CD4-positive, alpha-beta T cell treated with Interleukin-17A for 4 hours (primary cell): ENCODE measurements at places on chromosomes 3 and 15.

- no peak for DNase-seq
These were observed 129.3 kb downstream of the SSR3 start for GRCh38 chr3:156425651-156426050.

DNA sequence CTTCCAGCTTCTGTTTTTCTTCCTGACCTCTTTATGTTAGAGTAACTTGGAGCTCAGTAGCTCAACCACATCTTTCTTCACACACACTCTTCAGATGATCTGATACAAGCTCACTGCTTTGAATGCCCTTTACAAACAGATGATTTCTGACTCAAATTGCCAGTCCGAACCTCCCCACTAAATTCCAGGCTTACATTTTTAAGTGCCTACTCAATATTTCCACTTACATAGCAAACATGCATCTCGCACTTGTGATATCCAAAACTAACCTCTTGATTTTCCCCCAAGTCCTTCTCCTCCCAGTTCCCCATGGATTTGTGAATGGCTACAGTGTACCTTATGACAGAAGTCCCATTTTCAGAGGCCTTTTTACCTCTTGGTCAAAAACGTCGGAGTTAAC, 139.1 kb downstream of the GBE1 start:
- DNase-seq, result no peak

DNA sequence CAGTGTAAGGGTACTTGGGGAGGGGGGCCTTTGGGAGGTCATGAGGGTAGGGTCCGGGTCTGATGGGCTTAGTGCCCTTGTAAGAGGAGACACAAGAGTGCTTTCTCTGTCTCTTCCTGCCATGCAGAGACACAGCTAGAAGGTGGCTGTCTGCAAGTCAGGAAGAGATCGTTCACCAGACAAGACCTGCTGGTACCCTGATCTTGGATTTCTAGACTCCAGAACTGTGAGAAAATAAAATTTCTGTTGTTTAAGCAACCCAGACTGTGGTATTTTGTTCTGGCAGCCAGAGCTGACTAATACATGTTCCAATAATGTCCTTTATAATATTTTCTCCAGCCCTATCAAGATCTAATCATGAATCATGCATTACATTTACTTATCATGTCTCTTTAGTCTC, 130.0 kb upstream of the VEPH1 start:
- DNase-seq, result no peak

DNA sequence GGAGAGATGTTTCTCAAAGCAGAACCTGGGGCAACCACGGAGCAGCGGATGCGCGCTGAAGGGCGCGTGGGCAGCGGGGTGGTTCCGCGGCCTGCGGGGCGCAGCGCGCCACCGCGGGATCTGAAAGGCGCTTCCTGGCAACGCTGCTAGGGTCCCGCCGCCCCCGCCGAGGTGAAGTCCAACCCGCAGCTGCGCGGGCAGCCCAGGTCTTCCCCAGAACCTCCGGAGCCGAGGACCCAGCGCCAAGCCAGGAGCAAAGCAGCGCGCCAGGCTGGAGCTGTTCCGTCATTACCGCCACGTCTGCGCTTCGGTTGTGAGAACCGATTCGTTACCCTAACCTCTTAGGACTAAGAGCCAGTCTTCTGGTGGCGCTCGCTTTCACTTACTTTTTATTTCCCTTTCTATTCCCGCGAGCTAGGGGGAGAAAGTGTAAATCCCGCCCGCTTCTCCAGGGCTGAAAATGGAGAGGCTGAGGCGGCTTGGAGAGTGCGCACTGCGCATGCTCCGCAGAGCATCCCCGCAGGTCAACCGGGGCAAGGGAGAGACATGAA, 3.2 kb upstream of the GABRG3 start:
- no peak for DNase-seq

DNA sequence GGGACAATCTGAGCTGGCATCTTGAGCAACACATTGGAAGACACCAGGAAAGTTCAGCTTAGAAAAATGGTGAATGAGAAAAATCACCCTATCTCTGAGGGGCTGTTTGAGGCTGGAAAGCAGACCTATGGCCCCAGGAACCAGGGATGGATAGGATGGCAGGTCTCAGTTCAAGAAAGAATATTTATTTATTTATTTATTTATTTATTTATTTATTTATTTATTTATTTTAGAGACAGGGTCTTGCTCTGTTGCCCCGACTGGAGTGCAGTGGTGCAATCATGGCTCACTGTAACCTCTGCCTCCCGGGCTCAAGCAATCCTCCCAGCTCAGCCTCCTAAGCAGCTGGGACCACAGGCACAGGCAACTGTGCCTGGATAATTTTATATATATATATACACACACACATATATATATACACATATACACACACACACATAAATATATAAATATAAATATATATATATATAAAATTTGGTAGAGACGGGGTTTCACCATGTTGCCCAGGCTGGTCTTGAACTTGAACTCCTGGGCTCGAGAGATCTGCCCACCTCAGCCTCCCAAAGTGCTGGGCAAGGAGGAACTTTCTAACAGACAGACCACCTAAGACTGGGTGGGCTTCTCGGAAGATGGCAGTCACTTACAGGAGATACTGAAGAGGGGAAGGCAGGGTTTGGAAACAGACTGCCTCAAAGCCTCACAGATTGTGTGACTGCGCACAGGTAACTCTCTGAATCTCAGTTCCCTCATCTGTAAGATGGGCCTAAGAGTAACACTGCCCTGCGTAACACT, 29.7 kb downstream of the CCDC13 start:
- DNase-seq, result no peak
